T follicular helper cell (primary cell): ENCODE measurements at places on chromosomes 3 and 15.

DNA sequence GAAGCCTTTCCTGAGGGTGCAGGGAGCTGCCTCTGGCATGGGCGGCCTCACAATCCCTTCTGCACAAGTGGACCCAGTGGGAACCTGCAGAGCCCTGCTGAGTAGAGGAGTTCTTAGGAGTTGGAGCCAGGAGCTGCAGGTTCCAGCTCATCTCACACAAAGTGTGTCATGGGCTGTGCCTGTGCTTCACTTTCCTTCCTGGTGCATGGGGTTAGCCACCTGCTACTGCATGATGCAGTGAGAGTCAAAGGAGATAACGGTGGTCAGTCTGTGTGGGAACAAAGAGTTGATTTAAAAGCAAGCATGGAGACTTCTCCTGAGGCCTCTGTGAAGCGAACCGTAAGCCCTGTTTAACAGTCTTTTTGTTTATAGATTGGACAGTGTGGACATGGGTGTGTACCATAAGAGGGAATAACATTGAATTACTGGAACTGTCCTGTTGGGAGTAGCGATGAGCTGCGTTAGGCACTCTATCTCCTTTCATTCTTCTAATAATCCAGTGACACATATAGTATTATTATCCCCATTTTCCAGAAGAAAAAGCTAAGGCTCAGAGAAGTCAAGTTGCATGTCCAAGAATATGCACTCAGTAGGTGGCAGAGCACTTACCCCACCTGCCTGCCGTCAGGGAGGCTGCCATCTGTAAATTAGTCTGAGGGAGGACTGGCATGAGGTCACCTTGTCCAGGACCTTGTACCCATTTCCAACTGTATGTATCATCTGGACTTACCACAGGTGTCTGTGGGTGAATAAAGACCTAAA, 68.7 kb upstream of the PRR23C start:
- DNase-seq, result no peak

GRCh38 chr3:50345586-50346234, at the start of gene ZMYND10:
ZMYND10 (minus strand) TSS chr3:50345732; CDS start chr3:50345579, 153 bp downstream.
- peak; percentile 69 for DNase-seq

- no peak for DNase-seq
Measured at GRCh38 chr15:50123861-50124557, 5.0 kb upstream of the ATP8B4 start.

DNA sequence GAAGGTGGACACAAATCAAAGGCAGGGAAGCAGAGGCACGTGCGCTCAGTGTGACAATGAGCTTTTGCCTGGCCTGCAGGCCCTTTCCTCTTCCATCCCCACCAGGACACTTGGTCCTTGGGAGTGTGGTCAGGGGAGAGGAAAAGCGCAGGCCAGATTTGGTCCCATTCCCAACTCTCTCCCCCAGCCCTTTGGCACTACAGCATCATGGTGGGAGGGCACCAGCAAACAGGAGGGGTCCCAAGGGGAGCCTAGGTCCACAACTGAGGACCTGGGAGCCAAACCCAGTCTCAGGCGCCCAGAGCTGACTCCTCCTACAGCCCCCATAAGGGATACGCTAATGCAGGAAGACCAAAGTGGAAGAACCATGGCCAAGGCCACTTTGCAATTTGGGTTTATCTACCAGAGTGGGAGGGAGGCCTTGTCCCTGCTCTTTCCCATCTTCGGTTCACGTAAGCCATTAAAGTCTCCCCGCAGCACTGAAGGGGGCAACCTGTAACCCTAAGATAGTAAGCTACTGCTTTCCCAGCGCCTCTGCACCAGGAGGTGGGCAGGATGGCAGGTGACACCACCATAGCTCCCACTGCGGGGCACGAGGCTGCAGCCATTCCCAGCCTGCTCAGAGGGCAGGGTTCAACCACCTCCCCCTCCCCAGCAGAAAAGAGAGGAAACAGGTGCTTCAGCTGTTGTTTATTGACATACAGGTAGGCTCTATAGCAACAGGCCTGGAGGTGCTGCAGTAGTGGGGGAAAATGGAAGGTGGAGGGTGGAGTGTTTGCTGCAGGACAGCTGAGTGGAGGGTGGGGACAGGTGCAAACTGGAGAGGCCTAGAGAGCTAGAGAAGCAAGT, 993 bp upstream of the GRAMD2A start:
- DNase-seq, result no peak

- no peak for DNase-seq
Measured at GRCh38 chr3:39269528-39269927, 10.3 kb downstream of the CX3CR1 start.

DNA sequence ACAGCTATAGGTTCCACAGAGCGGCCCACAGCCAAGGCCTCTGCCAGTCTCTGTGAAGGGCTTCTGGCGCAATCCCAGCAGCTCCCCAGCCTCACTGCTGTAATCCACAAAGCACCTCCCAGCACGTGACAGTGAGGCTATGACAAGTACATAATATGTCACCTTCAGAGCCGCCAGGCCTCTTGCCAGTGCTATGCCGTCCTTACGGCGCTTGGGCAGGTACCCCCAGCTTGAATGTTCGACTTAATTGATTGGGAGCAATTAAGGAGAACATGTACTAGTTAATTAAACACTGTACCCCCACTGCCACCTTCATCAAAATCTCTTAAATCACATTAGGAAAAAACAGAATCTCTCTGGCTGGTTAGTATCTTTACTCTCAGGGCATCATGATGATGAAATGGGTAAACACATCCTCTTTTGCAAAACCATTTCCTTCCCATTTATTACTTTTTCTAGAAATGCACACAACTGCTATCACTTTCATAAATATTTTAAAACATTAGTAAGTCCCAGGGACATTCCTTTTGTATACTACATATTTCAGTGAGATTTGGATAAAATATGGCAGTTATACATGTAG, 169.9 kb downstream of the XXYLT1 start:
- DNase-seq, result no peak

GRCh38 chr3:77933926-77934325, 894.0 kb downstream of the ROBO2 start:
- no peak for DNase-seq

DNA sequence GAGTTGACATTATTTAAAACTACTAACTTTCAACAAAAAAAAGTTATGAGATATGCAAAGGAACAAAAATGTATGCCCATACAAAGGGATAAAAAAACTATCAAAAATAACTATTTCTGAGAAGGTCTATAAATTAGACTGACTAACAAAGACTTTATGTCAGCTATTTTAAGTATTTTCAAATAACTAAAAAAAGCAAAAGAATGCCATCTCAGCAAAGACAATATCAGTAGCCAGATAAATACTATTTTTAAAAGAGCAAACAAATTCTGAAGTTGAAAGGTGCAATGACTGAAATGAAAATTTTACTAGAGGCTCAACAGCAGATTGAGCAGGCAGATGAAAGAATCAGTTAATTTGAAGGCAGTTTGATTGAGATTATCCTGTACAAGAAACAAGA, 3.6 kb upstream of the STRIT1 start:
- DNase-seq, result no peak

- DNase-seq, result no peak
Measured at GRCh38 chr3:36814066-36814717, 49.8 kb upstream of the DCLK3 start.

DNA sequence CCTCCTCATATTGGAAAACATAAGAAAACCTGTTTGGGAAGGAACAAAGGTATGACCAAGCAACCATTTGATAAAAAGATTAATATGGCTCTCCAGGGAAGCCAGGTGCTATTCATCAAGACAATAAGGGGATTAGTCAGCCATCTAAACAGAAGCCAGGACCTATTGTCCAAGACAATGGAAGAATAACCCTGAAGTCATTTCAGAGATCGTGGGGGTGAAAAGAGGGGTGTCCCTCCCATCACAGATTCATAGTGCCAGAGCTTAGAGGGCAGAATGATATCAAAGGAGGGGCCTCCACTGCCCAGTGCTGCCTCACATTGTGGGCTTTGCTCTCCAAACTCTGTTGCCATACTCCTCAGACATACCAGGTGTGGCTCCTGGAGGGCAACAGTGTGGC, 73.5 kb downstream of the DAPK2 start:
- no peak for DNase-seq

DNA sequence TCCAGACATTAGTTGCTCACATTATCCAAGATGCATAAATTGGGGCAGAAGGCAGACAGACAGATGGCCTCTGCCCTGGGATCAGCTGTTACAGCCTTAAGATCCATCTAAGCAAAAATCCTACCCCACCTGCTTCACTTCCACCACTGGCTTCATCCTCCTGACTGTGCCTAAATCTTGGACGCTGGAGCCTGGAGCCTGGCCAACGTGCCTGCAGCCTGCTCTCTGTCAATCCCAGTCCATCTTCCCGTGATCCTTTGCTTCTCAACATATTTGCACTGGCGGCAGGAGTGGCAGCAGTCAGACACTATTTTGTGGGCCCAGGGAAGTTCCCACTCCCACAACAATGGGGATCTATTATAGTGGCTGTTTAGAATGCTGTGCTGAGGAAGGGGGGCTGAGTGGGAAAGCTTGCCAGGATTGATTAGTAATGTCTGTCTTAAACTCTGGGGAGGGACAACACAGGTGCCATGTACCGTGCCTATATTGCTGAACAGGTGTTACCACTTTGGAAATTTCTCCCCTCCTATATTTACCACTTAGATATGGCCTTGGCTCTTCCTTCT, 121.2 kb downstream of the MEGF11 start:
- DNase-seq, result no peak

- no peak for DNase-seq
Measured at GRCh38 chr3:189188466-189188865, 16.7 kb downstream of the TPRG1 start.

DNA sequence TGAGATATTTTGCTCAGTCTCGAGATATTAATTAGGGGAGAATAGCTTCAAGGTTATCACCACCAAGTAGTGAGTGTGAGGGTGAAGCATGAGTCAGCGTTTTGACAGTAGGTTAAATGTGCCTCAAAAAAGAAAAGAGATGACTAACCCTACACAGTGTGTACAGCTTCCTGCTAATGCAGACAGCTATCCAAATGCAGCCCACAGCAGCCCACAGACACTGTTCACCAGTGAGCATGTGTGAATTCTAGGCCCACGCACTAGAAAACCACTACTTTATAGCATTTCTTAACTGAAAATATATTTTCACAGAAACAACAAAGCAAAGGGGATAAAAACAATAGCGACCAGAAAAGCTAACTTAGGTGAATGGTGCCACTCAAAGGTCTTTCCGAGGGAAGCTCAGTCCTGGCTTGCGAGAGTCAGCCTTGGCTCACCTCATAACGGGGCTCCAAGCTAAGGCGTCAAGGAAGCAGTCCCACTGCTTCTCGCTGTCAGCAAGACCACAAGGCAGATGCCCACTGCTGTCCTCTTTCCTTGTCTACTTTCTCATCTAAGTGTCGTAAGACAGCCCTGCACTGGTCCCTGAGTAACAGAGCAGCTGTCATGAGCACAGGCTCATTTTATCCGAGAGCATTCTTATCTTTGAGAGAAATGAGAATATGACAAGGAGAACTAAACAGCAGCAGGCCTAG, 47.6 kb downstream of the TXNRD3 start:
- DNase-seq, result no peak

- no peak for DNase-seq
Measured at GRCh38 chr15:78450285-78450858, 12.4 kb downstream of the IREB2 start.

DNA sequence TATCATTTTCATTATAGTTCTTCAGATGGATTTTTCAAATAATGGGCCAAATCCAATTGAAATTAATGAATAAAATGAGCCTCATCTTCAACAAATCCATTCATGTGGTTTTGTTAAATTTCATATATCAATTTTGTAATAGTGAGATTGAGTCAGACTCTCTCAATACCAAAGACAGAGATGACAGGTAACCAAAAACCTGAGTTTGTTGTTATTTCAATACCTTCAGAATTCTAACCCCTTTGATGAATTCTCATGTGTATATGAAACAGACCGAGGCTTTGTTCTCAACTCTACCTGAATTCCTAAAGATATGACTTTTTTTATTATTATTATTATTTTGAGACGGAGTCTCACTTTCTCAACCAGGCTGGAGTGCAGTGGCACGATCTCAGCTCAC, 92.8 kb downstream of the FOXP1 start:
- no peak for DNase-seq

- no peak for DNase-seq
Measured at GRCh38 chr15:63483521-63484371, 20.6 kb upstream of the USP3 start.

GRCh38 chr3:158801696-158802408, at the start of gene MFSD1:
MFSD1 (plus strand) TSS chr3:158802054; CDS start chr3:158802153, 99 bp downstream.
- DNase-seq, result peak; percentile 84

DNA sequence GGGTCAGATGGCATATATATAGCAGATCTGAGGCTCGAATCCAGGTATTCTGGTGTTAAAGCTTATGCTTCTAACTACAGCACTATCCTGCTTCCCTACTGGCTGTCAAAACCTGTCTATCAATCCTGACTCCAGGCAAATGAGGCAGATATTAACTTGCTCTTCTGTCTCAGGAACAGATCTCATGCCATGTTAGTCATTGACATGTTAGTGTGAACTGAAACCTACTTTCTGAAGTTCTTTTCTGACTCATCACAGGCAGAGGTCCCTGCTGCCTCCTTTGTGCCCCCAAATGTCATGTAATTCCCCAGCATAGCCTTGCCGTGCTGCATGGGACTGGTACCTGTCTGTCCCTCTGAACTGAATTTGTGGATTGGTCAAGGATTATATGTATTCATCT, 125.0 kb upstream of the SMAD3 start:
- no peak for DNase-seq

GRCh38 chr3:121252676-121253075, 293.1 kb downstream of the POLQ start:
- no peak for DNase-seq

GRCh38 chr3:12280357-12280806, 8.5 kb upstream of the PPARG start:
- no peak for DNase-seq

DNA sequence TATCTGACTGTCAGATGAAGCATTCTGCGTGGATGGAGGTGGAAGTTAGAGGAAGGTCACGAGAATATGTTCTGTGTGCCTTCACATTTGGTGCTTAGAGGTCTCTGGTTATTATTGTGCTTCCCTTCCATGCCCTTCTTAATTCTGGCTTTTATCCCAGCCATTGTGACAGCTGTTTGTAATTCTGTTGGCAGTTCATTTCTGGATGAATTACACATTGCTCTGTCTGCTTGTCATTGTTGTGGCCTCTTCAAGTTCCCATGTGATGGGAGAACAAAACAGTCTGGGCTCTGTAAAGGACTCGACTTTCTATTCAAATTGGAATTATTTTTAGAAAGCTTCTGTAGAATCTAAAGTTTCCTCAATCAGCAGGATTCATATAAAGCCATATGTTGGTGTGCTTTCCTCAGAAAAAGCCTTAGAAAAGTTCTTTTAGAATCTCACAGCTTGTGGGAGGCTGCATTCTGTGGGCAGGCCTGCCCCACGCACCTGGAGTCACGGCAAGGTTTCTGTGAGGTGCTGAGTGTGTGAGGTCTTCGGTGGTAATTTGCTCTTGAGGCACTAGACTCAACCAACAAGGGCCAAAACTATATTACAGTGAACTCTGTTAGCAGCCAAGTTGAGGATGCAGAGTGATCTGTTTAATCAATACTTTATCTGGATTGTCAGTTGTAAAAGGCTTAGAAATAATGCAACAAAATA, 397.4 kb upstream of the AZI2 start:
- no peak for DNase-seq
